ENCODE measurements at places on chromosomes 3 and 15.
A peak's percentile ranks its signal among the peaks of the same experiment; 100 is the strongest.

DNA sequence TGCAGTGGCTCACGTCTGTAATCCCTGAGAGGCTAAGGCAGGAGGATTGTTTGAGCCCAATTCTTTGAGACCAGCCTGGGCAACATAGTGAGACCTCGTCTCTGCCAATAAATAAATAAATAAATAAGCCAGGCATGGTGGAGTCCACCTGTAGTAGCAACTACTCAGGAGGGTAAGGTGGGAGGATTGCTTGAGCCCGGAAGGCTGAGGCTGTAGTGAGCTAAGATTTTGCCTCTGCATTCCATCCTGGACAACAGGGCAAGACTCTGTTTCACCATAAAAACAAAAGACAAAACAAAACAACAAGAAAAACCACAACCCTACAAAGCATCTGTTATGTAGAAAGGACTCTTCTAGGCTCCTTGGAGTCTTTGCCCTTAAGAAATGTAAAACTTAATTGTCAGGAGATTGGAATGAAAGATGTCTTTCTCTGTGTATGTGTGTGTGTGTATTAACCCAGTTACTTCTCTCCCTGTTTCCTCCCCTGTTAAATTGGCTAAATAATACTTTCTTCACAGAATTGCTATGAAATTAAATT, 9.5 kb downstream of the NECTIN3 start:
- no peak for DNase-seq

DNA sequence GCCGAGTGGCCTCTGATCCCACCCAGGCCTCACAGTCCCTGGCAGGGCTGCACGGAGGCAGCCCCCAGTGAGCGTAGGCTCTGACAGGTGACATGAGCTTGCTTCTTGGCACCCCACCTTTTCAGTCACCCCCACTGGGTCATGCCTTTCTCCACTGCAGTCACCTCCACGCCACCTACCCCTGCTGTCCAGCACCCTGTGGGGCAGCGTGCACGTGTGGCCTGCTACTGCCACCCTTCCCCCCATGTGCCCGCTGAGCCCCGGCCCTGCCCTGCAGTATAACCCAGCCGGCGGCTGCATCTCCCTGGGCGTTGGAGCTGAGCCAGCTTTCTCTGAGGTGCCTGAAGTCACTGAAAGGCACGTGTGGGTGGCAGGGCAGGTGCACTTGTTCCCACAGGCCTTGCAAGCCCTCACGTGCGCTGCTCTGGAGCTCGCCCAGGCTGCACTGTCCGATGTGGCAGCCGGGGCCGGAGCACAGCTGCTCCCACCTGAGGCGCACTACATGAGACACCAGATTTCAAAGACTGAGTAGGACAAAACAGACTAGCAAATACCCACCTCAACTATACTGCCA, 65.6 kb downstream of the NIPA2 start:
- DNase-seq: no peak

DNA sequence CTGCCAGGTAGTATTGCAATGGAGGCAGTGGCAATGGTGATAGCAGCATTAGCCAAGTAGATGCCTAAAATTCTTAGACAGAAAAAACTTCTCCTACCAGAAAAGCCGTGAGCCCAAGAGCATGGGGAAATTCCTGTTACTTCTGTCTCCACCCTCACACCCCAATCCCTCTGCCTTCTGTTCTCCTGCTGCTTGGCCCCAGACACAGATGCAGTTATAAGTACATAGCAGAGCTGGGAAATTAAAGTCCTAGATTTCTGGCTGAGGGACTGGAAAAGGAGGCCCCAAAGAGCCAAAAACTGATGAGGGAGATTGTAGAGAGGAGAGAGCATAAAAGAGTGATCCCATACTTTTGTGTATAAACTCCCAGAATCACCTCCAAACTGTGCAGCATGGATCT, 166.9 kb downstream of the SMAD6 start:
- no peak for DNase-seq

DNA sequence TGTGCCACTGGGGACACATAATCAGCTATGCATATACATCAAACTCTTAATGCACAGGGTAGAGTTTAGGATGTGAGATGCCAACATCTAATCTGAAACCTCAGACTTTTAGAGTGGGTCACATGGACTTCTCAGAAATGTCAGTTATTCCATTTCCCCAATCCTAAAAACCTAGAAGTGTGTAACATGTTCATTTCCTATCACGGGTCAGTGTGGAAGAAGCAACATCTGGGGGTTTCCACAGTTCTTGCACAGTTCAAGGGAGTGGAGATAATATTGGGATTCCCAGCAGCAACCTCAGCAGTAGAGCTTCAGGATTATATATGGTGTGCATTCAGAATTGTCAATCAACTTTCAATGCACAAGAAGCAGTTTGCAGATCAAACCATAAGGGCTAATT, 44.4 kb upstream of the SPRED1 start:
- no peak for DNase-seq

- no peak for DNase-seq
Measured at GRCh38 chr15:27645672-27646071, 453.4 kb downstream of the OCA2 start.

GRCh38 chr3:177935047-177935446, 601.2 kb upstream of the KCNMB2 start:
- no peak for DNase-seq

DNA sequence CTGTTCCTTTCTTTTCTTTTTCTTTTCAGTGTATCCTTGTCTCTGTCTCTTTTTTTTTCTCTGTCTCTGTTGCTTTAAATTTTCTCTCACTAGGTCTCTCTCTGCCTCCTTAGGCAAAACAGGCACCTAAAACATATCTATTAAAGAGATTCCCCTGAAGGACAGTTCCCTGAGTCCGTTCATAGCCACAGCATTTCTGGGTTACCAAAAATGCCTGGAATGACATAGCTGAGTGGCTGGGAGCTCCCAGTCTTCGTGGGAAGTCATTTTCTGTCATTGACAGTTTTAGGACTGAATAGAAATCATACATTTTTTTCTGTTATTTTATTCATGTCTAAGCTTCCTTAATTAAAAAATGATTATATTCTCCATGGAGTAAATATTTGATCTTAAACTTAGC, 323.8 kb upstream of the AZI2 start:
- no peak for DNase-seq

DNA sequence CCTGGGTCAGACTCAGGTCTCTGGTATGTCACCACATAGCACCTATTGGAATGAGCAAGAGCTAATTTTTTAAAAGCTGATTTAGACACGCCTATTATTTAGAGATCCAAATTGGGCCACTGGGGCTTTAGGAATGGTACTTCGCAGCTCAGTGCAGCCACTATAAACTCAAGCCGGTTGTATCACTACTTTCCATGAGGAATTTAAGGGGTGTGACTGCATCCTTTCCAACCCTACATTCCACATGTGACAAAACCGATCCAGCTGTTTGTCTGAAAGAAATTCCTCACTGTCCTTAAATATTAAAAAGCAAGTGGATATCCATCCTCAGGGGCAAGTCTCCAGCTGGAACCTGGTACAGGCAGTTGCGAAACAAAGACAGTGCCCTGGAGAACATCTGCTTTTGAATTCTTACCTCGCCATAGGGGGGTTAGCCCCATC, 12.8 kb downstream of the VGLL3 start:
- no peak for DNase-seq

DNA sequence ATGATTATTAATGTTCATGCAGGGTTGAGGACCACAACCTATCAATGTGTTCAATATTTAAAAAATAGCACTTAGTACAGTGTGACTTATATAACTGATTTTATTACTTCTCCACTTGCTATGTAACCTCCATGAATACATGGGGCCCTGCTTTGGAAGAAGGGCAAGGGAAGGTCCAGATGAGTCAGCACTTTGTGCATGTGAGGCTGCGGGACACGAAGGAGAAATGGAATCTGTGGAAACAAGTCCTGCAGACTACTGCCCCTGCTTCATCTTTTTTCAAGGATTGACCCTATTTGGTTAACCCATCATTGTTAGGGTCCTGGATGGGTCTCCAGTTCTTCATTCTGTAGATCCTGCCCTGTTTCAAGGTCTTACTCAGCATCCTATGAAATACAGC, 1.6 kb downstream of the NXPE3 start:
- no peak for DNase-seq

GRCh38 chr3:28317438-28318022, 31.0 kb upstream of the ZCWPW2 start:
- peak; percentile 40 for DNase-seq

DNA sequence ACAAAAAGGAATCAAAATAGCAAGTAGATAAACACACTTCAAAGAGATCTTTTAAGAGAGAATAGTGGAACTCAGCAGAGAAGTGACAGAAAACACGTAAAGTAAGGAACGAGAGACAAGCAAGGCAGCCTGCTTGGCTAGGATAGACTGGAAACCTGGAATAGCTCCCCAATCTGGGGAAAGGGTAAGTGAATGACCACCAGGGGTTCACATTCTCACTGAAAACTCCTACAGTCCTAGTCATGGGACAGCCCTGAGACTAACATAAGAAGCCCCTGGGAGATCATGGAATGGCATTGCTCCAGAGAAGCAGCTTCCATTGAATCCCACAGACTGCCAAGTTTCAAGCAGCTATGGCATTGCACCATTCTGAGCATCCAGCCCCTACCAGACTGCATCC, 363.6 kb upstream of the ARPP21 start:
- DNase-seq: no peak

GRCh38 chr3:172877011-172877410, 126.5 kb downstream of the ECT2 start:
- no peak for DNase-seq

- no peak for DNase-seq
Measured at GRCh38 chr3:94967196-94967595, 904.3 kb downstream of the NSUN3 start.

- DNase-seq: no peak
Measured at GRCh38 chr3:161766331-161766730, 269.7 kb downstream of the OTOL1 start.

DNA sequence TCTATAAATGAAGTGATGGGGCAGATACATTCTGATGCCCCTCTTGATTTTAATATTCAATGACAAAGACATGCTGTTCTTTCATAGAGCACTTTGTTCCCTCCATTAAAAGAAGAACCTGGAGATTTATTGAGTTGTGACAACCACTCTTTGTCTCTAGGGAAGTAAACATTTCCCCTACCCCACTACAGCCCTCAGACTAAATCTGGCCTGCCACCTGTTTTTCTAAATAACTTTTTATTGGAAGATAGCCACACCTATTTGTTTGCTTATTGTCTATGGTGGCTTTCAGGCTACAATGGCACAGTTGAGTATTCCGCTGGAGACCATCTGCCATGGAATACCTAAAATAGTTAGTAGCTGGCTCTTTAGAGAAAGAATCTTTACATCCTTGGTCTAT, 41.2 kb upstream of the ZNF385D start:
- no peak for DNase-seq

DNA sequence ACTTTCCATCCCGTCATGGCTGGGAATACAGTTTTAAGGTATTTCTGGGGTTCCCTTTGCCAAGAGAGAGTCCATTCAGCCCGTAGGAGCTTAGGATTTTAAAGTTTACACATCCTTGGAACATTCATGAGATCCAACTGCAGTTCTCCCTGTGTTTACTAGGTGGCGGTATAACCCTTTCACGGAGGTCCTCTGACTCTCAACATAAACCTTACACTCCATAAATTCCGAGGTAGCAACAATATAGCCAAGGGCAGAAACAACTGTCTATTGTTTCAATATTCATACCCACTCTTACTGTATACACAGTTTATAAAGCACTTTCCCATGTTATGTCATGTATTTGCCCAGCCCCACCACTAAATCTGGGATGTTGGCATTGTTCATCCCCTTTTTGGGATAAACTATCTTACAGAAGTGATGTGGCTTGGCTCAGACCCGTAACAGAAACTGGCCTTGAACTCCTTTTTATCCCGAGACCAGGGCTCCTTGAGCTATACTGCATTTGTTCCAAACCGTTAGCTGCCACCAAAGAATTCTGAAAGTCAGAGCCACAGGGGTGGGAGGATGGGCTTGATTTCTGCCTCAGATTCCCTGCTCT, 69.2 kb upstream of the COL6A5 start:
- DNase-seq: no peak

DNA sequence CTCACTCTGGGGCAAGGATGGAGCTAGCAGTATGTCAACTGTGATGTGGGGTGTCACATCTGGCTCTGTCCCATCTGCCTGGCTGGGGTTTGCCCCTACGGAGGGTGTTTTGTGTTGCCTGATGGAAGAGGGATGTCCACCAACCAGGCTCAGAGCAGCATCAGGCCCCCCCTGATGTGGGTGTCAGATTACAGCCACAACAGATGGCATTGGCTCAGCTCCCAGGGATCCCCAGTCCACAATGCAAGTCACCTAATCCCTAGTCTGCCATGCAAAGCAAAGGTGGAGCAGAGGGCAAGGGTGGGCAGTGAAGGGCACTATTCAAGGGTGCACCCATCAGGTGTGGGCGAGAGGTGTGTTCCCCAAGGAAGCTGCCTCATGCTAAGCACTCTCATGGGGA, 48.9 kb upstream of the AMOTL2 start:
- no peak for DNase-seq
